ENCODE measurements at places on chromosomes 3 and 15.

DNA sequence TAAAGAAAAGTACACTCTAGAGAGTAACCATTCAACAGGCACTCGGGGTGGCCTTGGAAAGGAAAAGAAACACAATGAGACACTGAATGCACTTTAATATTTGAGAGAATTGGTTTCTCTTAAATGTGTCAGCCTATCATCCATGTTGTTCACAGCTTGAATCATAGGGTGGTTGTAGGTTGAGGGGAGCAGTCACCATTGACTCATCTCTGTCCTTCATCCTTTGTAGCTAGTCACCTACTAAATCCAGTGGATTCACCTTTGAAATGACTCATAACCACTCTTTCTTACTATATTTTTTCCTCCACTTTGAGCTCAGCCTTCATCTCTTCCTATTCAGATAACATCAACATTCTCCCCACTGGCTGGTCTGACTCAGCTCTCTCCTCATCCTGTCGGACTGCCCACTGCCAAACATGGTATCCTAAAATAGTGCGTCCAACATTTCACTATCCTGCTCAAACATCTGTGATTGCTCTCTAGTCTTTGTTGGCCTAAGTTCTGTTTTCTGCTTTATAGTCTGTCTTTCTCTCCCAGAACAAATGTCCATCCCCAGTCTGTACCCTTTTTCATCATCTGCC lies 182.7 kb upstream of the GADL1 start:
- DNase-seq, result no peak

- DNase-seq, result peak; percentile 73
Measured at GRCh38 chr3:170358042-170359010, 811 bp downstream of the SKIL start.

DNA sequence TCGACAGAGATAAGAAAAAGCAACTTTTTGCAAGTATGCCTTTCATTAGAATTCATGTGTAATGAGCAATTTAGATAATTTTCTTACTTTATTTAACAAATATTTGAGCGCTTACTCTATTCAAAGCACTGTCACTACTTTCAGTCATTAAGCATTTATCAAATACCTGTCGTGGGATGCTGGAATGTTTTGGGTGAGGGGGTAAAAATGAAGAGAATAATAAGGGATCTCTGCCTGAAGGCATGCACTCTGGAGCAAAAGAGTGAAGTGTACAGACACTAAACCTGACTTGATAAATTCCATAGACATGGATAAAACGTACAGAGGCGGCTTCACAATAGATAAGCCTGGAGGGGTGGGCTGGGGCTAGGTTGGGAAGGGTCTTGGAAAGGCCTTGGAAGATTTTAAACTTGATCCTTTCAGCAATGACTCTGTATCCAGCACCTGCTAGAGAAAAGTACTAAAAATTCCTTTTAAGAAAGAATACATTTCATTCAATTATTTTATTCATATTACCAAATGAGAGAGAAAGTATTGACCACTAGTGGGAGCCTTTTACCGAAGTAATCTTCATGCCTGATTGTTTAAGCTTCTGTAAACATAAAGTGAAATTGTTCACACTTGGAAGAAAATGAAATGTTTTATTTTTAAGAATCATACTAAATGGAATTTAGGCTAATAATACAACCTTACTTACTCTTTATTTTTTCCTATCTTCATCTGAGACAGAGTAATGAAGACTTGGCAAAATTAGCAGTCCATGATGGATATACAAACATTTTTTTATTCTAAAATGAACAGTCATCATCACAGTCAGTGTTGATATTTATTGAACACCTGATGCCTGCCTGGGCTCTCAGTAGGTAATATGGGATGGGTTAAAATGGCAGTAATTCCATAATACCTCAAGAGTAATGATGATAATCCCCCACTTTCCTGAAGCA lies 113.2 kb downstream of the PPP2R3A start:
- no peak for DNase-seq

GRCh38 chr3:18201315-18201714 lies 223.8 kb downstream of the SATB1 start:
- no peak for DNase-seq

DNA sequence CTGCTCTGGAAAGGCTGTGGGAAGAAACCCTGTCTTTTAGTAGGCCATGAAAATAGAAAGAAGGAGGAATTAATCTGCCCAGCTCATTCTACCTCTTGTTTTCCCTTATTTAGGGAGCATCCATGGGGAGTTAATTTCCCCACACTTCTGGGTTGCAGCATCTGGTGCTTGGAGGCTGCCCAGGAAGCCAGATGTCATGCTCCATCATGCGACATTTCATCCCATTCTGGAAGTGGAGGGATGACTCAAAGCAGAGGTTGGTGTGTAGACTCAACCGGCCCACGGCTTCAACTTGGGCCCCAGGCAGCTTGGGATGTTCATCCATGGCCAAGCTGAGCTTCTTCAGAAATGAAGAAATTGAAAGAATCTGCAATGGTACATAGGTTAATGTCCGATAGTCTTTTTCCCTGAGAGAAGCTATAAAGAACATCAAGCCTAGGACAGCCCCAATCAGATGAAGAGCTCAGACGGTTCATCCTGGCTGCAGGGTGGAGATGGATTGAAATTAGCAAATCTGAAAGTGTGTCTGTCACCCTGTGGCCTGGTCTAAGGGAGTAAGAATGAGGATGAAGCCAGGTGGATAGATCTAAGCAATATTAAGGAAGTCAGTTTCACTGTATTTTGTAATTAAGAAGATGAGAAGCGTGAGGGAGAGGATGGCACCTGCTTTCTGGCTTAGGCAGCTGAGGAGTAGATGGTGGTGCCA lies 24.5 kb upstream of the PROK2 start:
- no peak for DNase-seq

DNA sequence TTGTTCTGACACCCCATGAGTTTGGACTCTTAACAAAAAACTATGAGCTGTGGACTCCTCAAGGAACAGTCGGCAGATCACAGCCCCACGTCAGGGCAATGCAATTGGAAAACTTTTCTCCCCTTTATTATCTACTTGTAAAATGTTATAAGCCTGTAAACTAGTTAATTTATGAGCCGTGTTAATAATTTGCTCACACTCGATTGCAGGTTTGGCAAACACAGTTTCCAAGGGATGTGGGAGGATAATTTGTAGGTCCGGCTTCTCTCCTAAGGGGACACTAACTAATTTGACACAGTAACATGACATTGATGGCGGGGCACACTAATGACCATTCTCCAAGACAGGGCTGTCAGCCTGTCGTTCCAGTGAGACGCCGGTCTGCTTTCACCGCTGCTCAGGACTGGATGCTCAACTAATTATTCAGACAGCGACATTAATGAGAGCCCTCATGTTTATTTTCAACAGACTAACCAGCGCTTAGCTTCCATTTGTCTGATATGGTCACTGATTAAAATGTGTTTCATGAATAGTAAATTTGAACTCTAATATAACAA lies 222.1 kb downstream of the FOXP1 start:
- no peak for DNase-seq

DNA sequence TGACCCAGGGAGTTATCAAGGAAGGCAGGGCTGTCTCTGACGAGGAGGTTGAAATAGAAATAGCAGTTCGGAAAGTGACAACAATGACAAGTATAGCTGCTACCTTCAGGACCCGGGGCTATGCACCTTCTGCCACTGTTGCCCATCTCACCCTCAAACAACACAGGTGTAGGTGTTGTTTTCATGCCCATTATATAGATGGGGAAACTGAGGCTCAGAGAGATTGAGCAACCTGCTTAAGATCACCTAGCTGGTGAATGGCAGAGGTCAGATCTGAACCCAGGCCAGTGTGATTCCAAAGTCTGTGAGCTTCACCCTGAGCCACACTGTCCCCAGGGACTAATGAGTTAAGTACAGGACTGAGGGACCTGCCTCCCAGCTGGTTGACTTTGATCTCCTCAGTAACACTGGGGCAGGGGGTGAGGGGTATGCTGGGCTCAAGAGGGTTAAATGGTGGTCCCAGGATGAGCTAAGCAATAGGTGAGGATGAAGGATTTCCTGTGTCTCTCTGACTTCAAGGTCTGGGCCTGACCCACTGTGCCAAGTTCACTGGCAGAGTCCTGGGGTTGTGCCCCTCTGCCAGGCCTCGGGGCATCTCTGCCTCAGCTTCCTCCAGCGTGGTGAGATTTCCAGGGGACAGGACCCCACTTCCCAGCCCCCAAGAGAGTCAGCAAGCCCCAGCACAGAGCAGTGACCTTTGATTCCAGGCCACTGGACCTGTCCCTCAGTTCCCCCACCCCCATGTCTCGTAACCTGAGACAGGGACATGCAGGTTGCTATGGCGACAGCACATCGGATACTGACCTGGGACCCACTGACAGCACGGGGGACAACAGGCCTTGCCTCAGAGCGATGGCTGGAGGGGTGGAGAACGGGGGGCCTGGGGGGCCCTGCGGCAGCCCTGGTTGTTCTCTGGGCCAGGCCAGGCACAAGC lies 35.0 kb downstream of the ATP2B2 start:
- DNase-seq, result no peak

DNA sequence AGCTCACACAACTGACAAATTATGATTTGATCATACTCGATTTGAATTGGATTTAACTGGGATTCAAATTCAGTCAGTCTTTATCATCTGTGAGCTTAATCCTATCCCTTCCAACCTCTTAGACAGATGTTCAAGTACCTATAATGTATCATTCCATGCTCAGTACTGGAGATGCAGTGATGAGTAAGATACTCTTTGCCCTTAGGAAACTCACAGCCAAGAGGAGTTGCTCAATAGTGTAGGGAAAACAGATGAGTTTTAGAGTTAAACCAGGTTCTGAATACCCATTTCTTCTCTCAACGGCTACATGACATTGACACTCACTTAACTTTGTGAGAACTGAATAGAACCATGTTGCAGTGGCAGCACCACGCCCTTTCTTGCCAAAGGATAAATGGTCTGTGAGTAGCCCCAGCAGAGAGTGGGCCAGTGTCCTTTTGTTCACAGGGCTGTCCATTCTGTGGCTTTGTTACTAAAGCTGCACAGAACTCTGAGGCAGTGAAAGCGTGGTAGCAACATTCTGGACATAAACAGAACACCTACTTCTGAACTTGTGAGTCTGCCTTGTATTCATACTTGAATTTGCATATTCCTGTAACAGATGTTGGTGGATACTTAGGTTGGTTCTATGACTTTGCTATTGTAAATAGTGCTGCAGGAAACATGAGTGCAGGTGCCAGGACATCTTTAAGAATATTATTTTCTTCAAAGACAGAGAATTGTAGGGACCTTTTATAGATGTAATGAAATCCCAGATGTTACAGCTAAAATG lies 91.6 kb downstream of the RASA2 start:
- DNase-seq, result no peak

GRCh38 chr3:40739971-40740370 lies 215.2 kb downstream of the ZNF621 start:
- no peak for DNase-seq

- no peak for DNase-seq
Measured at GRCh38 chr3:107816107-107816506, 274.7 kb downstream of the CD47 start.

GRCh38 chr15:33292717-33293307 lies 18.0 kb upstream of the RYR3 start:
- no peak for DNase-seq

DNA sequence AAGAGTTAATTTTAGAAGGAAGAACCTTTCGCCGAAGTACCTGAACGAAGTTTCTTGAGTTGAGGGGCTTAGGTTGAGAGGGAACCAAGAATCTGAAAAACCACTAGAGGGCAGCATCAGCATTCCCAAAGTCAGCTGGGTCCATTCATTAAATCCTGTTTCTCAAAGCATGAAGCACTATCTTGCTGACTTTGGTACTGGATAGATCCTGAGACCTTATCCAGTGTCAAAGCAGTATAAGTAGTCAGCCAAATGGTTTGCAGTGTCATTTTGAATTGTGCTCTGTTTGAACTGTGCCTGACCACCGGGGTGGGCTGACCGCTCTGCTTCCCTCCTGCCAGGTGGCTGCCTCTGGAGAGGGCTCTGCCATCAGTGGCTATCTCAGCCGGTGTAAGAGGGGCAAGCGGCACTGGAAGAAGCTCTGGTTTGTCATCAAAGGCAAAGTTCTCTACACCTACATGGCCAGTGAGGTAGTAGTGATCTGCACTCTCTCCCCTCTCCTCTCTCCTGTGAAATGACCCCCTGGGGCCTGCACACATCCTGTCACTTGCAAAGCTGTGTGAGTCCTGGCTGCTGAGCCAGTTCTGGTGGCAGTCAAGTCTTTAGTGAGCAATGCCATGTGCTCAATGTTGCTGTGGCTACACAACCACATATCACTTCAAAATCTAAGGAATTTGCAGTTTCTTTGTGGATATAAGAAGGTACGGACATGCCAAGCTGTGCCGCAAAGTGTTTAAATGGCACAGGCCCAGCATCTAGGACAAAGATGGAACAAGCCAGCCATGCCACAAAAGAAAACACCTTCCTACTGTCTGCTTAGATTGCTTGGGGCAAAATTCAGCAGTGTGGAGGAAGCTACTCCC lies 21.4 kb upstream of the NR2C2 start:
- DNase-seq, result no peak

DNA sequence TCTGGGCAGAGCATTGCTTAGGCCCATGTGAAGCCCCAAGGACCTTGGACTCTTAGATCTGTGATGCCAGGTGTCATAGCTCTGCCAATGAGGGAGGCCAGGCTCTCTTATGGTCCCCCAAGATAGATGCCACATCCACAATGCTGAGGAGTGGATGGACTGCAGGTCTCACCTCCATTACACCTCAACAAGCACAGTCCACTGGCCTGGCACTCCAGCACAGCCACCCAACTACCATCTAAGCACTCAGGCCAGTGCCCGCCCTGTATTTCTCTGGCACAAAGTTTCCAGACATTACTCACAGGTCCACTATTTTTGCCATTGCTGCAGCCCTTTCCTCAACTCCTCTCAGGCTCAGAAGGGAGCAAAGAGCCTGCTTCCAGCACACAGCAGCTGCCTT lies 613.5 kb upstream of the EPHA6 start:
- DNase-seq, result no peak

GRCh38 chr15:60493166-60493565 lies 14.2 kb upstream of the ICE2 start:
- DNase-seq, result no peak

- no peak for DNase-seq
Measured at GRCh38 chr3:50260942-50261441, 8.0 kb upstream of the SEMA3B start.

DNA sequence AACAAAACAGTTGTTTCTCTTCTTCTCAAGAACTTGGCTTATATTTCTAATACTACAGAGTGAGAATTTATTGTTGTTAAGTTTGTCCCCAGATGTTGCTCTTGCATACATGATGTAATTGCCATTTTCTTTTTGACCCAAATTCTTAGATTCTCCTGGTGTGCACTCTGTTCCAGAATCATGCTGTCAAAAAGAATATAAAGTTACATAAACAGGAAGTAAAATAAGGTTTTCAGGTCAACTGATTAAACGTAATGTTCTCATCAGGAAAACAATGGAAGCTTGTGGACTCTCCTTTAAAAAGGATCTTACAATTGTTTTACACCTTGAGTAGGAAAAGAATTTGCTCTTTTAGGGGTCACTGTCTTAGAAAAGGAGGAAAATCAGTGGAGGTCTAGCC lies 121.8 kb downstream of the ADAM10 start:
- DNase-seq, result no peak

Data from stimulated activated CD8-positive, alpha-beta memory T cell treated with anti-CD3 and anti-CD28 coated beads, Interleukin-12 subunit alpha, Interleukin-12 subunit beta, amount 100 ng/mL, for 4 hours (primary cell).